ENCODE measurements at places on chromosomes 6 and 20.
A peak's percentile ranks its signal among the peaks of the same experiment; 100 is the strongest.

- peak; percentile 13 for DNase-seq
These were observed 12.4 kb downstream of the PSMF1 start for GRCh38 chr20:1130847-1131246.

DNA sequence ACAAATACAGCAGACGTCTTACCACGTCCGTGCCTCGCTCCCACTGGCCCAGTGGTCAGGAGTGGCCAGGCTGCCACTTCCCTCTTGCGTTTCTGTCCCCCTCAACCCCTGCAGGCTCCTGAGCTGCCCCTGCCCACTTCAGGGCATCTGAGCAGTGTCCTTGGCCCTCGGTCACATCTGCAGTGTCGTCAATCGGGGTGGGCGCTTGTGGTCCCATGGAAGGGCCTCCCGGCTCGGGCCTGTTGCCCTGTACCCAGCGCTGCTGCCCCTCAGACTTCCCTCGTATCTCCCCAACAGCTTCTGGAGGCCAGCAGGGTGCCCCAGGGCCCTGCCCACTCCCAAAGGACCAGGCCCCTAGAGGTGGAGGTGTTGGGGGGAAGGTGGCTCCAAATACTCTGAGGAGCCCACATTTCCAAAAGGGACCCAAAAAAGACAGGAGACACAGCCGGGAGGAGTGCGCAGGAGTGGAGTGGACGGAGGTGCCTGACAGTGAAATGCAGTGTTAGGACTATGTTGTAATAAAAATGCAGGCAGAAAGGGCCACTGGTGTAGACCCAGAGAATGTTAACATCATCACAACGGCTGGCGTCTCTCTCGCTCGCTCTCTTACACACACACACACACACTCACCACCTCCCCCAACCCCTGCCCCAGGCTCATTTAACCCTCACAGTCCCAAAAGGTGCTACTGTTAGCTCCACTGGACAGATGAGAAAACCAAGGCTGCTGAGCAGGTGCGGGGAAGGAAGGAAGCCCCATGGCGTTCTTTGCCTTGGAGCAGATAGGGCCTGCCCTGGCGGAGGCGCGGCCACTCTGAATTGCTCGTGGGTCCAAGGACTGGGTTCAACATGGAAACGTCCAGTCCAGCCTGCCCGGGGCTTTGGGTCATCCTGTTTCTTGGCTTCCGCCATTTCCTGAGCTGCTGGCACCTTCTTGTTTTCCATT is 343.9 kb downstream of the ZFAND3 start:
- no peak for DNase-seq

DNA sequence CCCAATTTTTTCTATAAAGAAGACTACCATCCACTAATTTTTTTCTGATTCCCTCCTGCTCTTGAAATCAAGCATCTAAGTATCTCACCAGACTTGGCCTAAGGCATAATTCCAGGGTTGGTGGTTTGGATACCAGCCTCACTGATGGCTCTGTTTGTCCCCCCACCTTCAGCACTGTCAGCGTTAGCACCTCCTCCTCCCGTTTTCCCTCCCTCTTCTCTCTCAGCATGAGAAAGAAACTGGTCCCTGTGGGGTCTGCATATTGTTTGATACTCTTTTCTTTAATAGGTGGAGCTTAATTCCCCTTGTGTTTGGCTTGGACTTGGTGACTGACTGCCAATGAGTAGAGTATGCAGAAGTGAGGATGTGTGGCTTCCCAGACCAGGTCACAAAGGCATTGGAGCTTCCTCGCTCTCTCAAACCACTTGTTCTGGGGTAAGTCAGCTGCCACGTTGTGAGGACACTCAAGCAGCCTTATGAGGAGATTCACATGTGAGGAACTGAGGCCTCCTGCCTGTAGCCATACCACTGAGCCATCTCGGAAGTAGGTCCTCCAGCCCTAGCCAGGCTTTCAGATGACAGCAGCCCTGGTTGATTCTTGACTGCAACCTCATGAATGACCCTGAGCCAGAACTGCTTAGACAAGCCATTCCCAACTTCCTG is 65.2 kb downstream of the RIOK1 start:
- DNase-seq = no peak

- DNase-seq = no peak
These were observed 18.8 kb upstream of the TINAG start for GRCh38 chr6:54289426-54289825.

All from C1 segment of cervical spinal cord (tissue), 14 donors.